ENCODE measurements at places on chromosomes 3 and 15.

- DNase-seq, result no peak
These were observed 223.1 kb upstream of the EOMES start for GRCh38 chr3:27945229-27945628.

GRCh38 chr3:33914731-33915379, 116.4 kb downstream of the PDCD6IP start:
- no peak for DNase-seq

DNA sequence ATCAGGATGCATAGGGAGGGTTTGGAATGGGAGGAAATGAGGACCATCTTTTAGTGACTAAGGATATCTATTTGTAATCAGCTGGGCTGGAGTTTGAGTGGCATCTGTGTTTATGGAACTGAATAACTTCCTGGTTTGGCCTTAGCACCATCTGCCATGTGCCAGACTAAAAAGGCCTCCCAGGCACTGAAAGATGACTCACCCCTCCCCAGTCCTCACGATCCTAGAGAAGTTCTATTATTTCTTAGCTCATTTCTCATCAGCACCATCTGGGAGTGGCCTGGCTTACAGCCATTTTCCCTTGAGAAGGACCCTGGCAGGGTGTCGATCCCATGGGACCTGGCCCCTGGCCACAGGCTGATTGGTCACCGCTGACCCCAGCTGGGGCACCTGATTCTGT, 23.9 kb upstream of the CTXND1 start:
- no peak for DNase-seq

DNA sequence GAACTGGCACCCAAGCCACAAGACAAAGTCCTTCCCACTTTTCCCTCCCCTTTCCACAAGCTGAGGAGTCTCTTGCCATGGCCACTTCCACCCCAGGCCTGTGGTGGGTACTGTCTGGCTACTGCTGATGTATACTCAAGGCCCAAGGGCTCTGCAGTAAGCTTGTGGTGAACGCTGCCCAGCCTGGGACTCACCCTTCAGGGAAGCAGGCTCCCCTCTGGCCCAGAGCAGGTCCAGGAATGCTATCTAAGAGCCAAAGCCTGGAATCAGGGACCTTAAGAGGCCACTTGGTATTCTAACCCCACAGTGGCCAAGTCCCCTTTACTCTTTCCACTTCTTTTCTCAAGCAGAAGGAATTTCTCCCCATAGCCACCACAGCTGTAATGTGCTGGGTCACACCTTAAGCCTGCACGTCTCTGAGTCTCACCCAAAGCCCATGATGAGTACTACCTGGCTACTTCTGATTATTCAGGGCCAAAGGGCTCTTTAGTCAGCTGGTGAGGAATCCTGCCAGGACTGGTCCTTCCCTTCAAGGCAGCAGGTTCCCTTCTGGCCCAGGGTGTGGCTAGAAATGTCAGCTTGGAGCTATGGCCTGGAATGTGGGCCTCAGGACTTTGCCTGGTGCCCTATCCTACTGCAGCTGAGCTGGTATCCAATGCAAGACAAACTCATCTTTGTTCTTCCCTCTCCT, 4.0 kb downstream of the PATL2 start:
- no peak for DNase-seq

GRCh38 chr3:156291272-156292123, 171.1 kb downstream of the KCNAB1 start:
- DNase-seq, result no peak

DNA sequence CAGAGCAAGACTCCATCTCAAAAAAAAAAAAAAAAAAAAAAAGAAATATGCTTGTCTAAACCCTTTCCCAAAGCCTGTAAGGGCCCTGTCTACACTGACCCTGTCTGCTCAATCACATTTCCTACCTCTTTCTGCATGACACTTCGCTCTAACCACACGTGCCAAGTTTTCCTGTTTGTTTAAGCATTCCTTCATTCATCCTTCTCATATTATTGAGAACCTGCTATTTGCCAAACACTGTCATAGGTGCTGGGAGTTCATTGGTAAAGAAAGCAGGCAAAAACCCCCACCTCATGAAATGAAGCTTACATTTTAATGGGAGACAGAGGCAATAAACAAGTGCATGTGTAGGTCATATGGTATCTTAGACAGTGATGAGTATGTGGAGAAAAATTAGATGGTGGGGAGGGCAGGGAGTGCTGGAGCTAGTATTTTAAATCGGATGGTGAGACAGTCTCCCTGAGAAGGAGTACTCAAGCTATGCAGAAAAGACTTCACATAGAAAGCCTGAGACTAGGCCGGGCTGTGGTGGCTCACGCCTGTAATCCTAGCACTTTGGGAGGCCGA, 48.0 kb downstream of the B3GNT5 start:
- no peak for DNase-seq

GRCh38 chr3:178777718-178778411, 241.6 kb downstream of the KCNMB2 start:
- DNase-seq, result no peak

DNA sequence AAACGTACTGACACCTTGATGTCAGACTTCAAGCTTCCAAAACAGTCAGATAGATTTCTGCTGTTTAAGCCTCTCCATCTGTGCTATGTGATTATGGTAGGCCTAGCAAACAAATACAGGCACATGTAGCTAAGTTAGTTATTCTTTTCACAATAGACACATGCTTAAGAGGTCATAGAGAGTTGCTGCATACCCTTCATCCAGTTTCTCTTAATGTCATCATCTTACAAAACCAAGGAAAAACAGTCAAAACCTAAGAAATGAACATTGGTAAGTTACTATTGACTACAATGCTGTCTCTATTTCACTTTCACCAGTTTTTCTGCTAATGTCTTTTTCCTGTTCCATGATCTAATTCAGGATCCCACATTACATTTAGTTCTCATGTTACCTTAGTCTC, 946.8 kb downstream of the TUSC7 start:
- no peak for DNase-seq

GRCh38 chr3:16012086-16012485, 162.4 kb upstream of the GALNT15 start:
- DNase-seq, result no peak

- DNase-seq, result no peak
These were observed 5.9 kb upstream of the TBC1D21 start for GRCh38 chr15:73867426-73867825.

DNA sequence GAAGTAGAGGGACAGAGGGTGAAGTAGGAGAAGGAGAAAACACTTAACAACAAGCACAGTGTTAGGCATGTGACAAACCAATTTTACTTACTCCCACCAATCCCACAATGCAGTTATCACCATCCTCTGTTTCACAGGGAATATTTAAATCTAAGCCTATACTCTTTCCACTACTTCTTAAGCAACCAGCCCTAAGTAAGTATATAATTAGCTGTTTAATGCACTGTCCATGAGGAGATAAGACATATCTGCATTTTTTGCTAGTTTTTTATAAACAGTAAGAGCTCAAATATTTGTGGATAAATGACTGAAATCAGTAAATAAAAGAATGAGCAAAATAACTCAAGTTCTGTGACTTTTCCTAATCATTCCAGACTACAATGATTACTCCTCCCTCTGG, 62.7 kb downstream of the GSK3B start:
- no peak for DNase-seq

DNA sequence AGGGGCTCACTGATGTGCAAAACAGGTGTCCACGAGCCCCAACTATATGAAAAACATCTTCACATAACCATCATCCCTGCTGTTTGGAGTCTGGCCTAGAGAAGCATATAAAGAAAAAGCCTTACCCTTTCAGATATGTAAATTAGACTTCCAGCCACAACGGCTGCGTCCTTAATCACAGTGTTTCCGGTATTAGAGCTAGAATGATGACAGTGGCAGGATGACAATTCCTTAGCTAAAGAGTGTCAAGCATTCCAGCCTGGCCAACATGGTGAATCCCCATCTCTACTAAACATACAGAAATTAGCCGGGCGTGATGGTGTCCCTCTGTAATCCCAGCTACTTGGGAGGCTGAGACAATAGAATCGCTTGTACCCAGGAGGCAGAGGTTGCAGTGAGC, 19.5 kb upstream of the SAMD7 start:
- no peak for DNase-seq

- no peak for DNase-seq
These were observed 241.0 kb downstream of the NSUN3 start for GRCh38 chr3:94303897-94304296.

Data from activated CD8-positive, alpha-beta memory T cell treated with anti-CD3 and anti-CD28 coated beads for 1 hour (primary cell).